H7 (cell line): ENCODE measurements at places on chromosomes 2 and 18.
A peak's percentile ranks its signal among the peaks of the same experiment; 100 is the strongest.

- DNase-seq = no peak
Observed at GRCh38 chr2:205721057-205721449, 38.8 kb downstream of the NRP2 start.

DNA sequence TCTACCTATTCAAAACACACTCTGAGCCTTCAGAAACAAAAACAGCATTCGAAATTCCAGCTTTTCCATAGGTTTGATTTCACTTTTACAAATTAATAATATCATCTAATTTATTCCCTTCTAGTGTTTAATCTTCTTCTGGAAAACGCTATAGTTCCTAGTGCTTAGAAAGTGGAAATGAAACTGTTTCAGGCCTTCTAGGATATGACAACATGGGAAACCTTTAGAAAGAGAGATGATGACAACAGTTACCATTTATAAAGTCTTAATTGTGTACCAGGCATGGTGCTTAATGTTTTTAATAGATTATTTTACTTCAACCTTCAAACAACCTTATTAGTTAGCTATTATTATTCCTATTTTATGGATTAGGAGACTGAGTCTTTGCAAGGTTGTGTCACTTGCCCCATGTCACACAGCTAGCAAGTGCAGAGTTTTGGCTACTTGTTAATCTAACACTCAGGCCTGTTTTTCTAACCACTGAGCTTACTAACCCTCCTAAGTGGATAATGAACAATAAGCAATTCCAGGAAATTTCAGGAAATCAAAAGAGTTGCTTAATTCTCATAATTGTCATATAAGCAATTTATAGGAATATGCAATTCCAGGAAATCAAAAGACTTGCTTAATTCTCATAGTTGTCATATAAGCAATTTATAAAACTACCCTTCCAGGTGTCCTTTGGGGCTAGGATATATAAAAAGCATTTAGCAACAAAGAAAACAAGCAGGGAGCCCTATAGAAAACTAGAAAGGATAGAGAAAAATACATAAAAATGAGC lies 206.0 kb downstream of the ZNF521 start:
- no peak for DNase-seq

DNA sequence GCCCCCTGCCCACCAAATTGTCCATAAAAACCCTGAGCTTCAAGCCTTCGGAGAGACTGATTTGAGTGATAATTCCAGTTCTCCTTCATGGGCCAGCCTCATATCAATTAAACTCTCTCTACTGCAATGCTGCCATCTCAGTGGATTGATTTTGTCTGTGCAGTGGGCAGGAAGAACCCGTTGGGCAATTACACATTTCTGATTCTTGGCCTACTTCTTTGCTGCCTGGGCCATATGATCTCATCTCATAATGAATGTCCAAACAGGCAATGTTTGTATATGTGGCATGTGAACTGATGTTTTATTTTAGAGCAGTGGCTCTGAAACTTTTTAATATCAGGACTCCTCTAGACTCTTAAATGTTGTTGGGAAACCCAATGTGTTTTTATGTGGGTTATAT lies 101.2 kb upstream of the SLC38A11 start:
- no peak for DNase-seq

GRCh38 chr18:46718501-46719341 lies 38.1 kb downstream of the ST8SIA5 start:
- DNase-seq = no peak

GRCh38 chr2:200203381-200203827 lies 103.1 kb upstream of the SPATS2L start:
- no peak for DNase-seq

- DNase-seq = no peak
Observed at GRCh38 chr2:207865210-207865609, 95.5 kb upstream of the FZD5 start.

DNA sequence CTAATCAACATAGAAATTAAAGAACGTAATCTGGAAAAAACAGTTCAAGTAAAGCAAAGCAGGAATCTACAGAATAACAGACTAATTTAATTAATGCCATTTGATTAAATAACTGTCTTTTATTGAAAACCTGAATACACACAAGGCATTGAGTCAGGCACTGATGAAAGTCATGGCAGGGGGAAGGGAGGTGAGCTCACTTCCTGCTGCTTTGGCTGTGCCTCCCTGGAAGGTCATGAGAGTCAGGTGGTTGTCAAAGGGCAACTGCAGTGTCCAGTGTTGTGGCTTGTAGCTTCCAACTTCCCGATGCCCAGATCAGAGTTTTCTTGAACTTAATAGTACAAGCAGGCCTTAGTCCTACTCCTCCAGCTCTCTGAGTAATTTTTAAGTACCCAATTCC lies 180.9 kb downstream of the PID1 start:
- no peak for DNase-seq

- no peak for DNase-seq
Observed at GRCh38 chr2:167057446-167057845, 169.2 kb downstream of the XIRP2 start.

DNA sequence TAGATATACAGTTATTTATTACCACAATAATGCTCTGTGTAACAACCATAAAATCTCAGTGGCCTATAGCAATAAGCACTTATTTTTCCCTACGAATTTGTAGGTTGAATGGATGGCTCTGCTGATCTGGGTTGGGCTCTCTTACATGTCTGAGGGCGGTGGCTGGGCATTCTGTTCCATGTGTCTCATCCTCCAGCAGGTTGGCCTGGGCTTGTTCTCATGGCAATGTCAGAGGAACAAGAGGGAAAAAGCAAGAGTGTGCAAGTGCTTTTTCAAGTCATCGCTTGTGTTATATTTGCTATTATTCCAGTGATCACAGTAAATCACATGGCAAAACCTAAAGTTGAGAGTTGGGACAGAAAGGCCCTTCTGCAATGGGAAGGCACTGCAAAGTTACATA lies 30.4 kb upstream of the MYO3B start:
- DNase-seq = no peak

GRCh38 chr2:222296911-222297599 lies 1.7 kb downstream of the PAX3 start:
- peak; percentile 51 for DNase-seq

GRCh38 chr2:226050822-226051221 lies 651.3 kb downstream of the NYAP2 start:
- DNase-seq = no peak

- peak; percentile 13 for DNase-seq
Observed at GRCh38 chr2:187299122-187299906, 148.7 kb downstream of the CALCRL start.

- no peak for DNase-seq
Observed at GRCh38 chr18:9495465-9495864, 20.2 kb downstream of the RALBP1 start.

DNA sequence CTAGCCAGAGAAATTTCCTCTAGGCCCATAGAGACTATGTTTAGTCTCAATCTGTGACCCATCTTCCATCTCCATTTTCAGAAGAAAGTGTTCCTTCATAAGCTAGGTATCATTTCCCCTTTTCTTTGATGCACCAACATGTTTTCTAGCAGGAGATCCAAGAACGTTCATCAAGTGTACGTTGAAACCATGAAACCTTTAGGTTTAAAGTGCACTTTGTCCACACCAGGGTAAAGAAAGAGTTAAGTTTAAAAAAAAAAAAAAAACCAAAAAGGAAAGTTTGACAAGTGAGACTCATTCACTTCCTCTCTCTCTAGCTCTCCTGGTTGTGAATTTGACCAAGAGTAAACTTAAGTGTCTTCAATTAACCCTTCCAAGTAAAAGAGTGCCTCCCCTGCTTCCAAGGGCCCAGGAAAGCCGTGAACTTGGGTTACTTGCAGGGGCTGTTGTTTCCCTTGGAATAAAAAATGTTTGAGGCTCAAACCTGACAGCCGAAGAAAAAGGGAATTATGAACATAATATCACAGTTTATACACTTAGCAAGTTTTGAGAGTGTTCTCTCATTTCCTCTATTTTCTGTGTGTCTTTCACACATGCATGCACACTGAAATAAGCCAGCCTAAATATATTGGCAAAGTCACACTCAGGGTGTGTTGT lies 56.7 kb downstream of the LBH start:
- no peak for DNase-seq

DNA sequence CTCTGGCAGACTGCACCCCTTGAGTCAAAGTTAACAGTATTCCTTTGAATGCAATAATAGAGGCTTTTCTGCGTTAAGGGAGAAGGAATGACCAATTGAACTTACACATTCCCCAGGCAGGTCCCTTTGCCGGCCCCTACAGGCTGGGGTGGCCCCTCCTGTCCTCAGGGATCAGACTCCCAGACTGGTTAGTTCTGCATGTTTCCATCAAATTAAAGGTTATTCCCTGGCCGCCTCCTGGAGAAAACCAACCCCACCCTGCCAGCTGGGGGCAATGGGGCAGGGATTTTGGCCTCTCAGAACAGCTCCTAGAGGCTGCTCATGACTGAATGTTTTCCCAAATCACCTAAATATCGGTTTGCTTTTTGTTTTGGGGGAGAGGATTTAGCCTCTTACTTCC lies 199.6 kb downstream of the MGAT5 start:
- no peak for DNase-seq

DNA sequence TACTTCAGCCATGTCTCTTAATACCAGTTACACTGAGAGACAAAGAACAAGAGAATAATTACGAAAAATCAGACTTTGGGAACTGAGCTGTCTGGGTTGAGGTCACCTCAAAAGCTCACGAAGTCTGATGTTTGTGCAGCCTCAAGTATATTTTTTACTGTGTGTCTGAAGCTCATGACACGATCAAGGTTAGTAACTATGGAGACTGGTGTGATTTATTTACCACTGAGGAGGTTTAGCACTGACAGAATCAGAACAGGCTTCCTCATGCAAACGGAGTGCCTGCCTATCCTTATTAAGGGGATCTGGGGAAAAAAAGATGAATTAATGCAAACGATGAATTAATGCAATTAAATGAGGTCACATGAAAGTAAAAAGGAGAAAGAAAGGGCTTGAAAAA lies 61.1 kb upstream of the RAPH1 start:
- no peak for DNase-seq

DNA sequence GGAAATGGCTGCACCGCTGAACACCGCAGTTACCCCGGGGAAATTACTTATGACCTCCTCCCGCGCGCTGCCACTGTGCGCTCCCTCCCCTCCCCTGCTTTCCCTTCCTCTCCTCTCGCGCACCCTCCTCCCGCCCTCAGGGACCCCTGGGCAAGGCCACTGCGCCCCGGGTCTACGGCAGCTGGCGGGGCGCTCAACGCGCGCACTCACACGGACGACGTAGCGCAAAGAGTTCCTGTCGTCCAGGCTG lies 7.9 kb downstream of the ALPP start:
- DNase-seq = no peak

GRCh38 chr2:190910341-190911136 lies 29.9 kb downstream of the GLS start:
- no peak for DNase-seq

DNA sequence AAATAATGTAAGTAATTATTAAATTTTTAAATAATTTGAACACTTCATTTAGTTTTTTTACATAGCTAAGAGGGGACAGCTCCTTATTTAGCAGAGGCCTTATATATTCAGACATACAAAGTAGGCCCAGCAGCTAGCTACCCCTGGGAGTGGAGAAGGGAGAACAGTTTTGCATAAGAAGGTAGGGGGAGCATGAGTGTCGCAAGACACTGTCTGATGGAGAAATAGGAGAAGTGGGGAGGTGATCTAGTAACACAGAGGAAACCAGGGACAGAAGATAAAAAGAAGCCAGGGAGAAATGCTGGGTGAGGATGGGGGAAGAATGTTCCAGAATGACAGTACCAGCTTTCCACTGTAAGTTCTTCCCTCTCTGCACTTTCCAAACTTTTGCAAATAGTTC lies 16.0 kb upstream of the RGPD4 start:
- peak; percentile 21 for DNase-seq

- DNase-seq = no peak
Observed at GRCh38 chr2:97918818-97919217, 76.9 kb downstream of the TMEM131 start.

- DNase-seq = peak; percentile 75
Observed at GRCh38 chr2:238238766-238239542, 884 bp downstream of the HES6 start.

DNA sequence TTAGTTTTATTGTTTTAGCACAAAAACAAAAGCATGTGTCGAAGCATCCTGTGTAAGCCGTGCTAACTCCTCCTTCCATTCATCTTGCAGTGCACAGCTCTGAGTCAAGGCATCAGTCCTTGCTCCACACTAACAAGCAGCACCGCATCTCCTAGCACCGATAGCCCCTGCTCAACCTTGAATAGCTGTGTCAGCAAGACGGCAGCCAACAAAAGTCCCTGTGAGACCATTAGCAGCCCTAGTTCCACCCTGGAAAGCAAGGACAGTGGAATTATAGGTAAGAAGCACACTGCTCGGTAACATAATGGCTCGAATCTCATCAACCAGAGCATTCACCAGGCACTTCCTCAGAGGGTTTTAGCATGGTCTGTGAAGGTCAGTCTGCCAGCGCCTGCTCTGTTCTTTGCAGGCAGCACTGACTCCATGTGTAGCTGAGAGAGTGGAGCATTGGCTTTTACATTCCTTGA lies 136.2 kb downstream of the WDSUB1 start:
- DNase-seq = no peak

DNA sequence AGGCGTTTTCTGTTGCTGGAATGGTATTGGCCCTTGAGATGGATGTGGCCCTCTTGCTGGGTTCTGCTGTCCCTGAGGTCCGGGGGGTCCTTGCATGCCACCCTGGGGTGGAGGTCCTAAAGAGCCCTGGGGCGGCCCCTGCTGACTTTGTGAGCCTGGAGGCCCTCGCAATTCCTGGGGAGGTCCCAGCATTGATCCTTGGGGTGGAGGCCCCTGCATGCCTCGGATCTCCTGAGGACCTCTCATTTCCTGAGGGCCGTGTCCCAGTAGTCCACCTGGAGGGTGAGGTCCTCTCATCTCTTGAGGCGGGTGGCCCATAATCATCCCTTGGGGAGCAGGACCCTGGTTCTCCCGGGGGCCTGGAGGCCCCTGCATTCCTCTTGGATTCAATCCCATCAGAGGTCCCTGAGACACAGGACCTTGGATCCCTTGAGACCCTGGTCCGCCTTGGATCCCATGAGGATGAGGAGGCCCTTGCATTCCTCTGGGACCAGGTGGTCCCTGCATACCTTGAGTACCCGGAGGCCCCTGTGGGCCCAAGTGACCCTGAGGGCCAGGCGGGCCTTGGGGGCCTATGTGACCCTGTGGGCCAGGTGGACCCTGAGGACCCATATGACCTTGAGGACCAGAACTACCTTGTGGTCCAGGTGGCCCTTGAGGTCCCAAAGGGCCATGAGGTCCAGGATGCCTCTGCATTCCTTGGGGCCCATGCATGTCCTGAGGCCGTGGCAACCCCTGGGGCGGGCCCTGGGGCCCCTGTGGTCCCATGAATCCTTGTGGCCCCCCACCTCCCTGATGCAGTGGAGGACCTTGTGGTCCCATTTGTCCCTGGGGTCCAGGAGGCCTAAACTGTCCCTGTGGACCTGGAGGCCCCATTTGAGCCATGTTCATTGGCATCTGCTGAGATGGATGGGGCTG lies 18.3 kb downstream of the SFT2D3 start:
- DNase-seq = peak; percentile 23

GRCh38 chr18:79856119-79857007 lies 58.6 kb downstream of the KCNG2 start:
- DNase-seq = peak; percentile 89

- no peak for DNase-seq
Observed at GRCh38 chr2:196391149-196391479, 219.7 kb upstream of the STK17B start.

- DNase-seq = no peak
Observed at GRCh38 chr2:100784681-100785080, 35.3 kb upstream of the NPAS2 start.
